ENCODE measurements at places on chromosomes 6 and 20.

DNA sequence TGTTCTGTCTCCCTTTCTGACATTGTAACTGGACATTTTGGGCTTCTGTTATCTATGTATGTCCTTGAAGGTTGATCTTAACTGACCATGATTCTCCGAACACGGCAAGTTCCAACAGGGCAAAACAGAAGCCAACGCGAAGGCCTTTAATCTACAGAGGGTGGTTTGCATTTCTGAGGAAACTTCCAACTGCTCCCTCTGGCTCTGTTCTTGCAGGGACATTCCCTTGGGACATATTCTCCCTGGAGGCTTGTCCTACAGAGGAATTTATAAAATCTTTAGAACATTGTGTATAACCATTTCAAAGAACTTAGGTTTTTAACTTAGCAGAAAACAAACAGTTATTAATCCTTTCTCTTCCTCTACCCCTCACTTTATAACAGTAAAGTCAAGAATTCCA lies 189.0 kb upstream of the CDYL start:
- DNase-seq: no peak

DNA sequence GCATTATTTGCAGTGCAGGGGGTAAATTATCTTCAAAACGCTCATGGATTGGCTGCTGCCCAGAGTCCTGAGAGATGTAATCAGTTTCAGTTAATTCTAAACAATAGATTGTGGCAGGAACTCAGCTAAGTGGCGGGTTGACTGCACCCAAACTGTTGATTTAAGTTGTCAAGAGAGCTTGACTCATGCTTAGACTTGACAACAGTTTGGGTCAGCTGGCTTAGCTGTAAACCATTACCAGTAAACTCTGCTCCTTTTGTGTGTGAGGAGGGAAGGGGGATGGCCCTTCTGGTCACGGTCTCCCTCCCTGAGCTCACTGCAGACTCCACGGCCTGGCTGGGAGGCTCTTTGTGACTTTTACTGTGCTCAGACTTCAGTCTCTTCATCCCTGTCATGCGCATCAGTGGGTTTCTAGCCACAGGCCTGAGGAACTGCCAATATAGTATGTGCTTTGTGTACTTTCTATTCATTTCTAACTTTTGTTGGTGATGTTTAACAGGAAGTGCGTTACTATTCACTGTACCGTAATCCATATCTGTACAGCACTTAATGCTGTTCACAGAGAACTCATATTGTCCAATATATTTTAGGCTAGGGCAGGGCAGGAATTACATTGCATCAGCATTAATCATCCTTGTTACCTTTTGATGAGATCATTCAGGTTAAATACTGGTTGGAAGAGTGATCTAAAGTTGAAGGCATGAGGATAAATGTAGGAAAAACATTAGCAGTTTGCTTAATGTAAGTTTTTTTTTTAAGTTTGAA lies 488.3 kb downstream of the CDKAL1 start:
- DNase-seq: no peak

DNA sequence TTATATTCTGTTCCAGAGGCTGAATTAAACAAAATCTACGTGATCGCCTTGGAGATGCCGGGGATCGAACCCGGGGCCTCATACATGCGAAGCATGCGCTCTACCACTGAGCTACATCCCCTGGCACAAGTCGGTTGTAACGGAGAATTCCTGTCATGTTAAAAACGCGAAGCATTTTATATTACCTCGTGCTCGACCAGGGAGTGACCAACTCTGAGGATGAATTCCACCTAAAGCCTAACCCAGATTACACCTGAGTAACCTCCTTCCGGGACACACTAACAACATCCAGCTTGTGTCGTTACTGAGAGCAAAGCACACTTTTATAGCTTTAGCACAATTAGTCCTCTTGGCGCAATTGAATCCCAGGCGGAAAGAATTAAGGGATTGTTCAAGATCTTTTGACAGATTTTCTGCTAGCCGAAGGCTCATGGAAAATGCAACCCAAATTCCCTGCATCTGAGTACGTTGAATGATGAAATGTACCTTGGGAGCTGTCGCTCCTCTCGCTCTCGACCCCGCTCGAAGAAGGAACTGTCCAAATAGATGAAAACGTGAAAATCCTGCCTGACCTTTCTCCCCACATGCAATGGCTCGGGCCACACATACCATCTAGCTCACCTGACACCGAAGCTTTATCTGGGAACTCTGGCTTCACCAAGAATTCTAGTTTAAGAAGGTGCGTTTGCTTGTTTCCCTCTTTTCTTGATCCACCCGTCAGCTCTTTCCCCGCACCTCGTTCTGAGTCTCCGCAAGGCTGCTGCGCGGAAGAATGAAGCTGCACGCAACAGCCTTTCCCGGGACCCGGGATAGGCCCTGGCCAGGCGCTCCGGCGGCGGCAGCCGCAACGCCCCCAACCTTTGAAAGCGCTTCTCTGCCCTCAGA lies 148.3 kb downstream of the GPX5 start:
- DNase-seq: no peak

DNA sequence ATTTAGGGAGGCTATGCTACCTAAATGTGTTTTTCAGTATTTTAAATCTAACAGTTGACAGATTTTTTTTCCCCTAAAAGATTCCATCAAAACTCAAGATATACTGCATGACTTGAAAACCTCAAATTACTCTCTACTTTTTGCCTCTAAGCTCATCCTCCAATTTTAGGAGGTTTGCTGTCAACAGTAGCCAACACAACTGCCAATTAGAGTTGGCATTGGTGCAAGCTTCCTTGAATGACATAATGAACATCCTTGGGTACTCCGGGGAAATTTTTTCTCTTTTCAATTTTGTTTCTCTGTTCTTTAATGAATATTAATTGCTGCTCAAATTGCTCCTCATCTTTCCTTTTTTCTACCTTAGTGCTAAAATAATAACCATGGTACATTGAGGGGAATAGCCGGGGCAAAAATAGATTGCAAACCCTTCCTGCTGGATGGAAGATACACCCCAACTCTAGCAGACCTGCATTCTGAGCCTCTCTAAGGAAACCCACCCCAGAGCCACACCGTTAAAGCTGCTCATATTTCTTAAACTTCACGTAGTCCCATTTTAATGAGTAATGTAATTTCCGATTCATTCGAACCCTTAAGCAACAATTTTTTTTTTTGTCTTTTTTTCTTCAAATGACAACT lies 34.3 kb downstream of the SLC22A23 start:
- no peak for DNase-seq

- DNase-seq: no peak
Observed at GRCh38 chr6:23244300-23244699, 674.9 kb downstream of the HDGFL1 start.

DNA sequence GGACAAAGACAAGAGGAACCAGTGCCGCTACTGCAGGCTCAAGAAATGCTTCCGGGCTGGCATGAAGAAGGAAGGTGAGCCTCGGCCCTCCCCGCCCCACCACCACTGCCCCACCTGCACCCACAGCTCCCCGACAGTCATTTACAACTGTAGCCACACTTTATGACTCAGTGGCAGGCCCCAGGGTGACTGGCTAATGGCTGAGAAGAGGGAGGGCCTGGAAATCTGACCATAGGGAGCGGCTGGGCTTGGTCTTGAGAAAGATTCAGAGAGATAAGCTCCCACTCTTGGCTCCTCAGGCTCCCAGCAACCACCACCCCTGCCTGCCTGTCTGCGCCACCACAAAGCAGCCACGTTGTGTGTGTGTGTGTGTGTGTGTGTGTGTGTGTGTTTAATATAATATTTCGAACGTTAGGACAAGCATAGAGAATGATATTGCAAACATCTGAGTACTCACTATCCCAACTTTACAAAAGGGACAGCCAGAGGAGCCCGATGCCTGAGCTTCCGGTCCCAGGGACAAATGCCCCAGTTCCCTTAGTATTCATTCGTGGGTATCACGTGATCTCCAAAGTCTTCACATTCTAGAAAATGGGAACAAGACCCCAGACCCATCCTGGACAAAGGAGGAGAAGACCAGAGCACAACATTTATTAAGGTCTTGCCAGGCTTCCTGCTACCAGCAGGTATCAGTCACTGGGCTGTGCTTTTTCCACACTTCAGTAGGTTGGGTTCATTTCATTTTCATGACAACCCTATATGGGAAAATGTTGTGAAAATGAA lies 52.1 kb downstream of the HNF4A start:
- DNase-seq: no peak

DNA sequence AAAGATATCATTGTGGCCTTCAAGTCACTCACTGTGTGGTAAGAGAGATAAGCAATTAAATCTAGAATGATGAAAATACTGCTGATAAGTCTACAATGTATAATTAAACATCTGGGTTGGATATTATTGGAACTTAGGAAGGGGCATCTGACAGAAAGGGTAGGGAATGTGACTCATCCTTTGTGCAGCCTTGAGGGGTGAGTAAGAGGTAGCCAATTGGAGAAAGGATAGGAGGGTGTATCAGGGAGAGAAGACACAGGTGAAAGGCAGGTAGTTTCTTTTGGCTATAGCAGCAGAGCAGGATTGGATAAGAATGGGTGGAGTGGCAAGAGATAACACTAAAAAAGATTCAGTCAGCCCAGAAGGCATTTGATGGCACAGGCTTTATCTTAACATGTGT lies 182.0 kb downstream of the COL21A1 start:
- no peak for DNase-seq

DNA sequence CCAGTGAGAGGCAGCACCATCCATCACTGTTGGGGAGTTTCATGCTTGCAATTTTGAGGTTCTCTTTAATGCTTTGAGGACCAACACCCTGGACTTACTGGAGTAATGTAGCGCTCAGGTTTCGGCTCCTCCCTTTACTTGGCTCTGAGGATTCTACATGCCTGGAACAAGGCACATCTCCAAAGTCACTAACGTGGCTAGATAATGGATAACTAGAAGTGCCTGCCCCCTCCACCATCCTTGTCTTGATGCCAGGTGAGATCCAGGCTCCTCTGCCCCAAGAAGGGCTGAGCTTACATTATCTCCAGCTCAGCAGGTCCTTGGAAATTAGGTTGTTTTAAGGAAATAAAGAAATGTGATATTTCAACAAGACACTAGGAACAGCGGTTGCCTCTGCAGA lies 75.5 kb upstream of the ZNFX1 start:
- no peak for DNase-seq

DNA sequence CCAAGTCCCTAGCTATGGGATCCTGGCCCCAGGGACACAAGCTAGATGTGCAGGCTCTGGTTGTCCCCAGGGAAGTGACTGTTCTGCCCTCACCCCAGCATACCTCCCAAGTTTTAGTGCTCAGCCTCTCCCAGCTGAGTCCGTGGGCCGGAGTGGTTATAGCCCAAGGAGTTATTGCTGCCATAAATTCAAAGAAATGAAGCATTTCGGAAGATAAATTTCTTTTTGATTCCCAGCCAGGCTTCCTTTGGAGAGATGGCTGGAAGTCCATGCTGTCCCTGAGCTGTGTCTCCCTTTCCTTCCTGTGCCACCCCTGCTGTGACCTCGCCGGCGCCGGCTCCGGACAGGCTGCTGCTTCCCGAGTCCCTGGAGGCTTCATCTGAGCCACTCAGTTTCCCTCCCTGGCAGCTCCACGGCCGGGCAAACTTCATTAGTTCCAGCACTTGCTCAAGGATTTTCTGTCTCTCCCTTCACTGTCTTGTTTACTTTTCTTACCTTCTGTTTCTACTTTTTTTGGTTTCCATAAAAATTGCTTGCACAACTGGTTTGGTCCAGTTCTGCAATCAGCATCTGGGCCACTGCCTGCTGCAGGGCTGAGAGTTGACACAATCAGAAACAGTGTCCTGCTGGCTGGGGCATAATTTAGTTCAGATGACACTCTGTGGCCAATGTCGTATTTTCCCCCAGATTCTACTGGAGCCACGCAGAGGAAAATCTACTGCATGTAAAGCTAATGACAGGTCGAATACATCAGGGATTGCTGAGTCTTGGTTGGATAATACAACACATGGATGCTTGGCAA lies 225.5 kb downstream of the SYNDIG1 start:
- no peak for DNase-seq

DNA sequence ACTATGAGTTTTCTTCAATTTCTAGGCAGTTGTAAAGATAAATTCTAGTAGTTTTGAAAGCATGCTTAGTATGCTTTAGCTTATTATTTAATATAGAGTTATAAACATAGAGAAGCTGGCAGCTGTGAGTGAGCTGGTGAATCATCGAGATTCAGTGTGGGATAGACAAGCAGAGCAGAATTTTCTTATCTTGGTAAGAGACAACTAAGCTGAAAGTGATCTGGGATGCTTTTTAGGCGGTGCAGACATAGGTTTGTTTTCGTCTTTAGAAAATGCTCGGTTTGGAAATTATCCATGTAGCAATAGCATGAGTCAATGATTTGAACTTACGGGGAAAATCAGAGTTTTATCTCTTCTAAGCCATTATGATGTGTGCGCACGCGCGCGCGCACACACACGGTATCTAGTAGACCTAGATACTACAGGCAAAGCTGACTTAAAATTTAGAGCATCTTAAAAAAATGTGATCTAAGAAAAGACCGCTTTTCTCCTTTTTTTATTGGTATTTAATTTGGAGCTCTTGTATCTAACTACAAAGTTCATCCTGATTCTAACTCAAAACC lies 128.3 kb upstream of the MAP3K7 start:
- no peak for DNase-seq

- no peak for DNase-seq
Observed at GRCh38 chr20:38840053-38840893, 34.8 kb downstream of the PPP1R16B start.

DNA sequence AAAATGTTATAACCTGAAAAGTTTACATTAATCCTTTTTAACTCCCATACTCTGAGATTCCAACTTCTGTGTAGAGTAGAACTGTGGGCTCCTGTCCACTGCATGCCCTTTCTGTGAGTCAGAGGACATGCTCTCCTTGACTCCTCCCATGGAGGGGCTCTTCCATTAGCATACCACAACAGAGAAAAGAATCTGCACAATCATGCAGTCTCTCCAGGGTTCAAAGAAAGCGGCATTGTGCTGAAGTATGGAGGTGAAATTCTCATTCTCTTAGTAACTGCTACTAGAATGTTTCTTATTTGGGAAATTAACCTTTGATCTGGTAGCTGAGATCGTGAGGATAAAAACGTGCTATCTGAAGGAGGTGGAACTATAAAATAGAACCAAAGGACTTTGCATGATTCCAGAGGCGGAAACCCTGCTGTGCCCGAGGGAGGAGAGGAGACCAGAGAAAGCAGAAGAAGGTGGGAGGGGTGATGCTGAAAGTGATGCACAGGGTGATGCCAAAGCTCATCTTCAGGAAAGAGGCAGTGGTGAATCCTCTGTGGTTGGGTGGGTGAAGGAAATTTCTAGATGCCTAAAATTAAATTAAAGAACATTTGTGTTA lies 202.2 kb upstream of the PCSK2 start:
- DNase-seq: no peak

GRCh38 chr6:7214468-7214867 lies 98.5 kb downstream of the SSR1 start:
- no peak for DNase-seq

GRCh38 chr6:160247457-160247883 lies 11.2 kb downstream of the SLC22A2 start:
- no peak for DNase-seq

DNA sequence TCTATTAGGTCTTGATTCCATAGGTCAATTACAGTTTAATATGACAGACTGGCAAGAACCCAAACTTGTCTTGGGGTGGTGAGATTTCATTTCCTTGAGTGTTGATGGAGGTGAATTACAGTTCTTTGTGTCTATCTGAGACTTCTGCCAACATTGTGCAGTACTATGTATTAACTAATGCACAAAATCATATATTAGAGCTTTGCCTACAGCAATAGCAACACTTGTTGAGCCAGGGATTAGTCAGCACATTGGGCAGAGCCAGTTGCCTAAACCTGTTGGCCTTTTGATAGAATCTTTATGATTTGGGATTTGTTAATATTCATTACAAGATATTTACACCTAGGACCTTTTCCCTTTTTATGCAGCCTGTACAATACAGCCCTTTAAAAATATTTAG lies 135.3 kb upstream of the CENPW start:
- no peak for DNase-seq

GRCh38 chr20:44382641-44383040 lies 27.1 kb downstream of the HNF4A start:
- no peak for DNase-seq

All from DND-41 (cell line).